ENCODE measurements at places on chromosomes 2 and 18.

GRCh38 chr2:127003070-127003800 is 103.7 kb downstream of the BIN1 start:
- H3K36me3 ChIP-seq, result no peaks in the 10 kb centered on the region
- DNase-seq, result no peak
- no peak overlapping the region for H3K27ac ChIP-seq
- no peaks in the 10 kb centered on the region for H3K4me1 ChIP-seq

DNA sequence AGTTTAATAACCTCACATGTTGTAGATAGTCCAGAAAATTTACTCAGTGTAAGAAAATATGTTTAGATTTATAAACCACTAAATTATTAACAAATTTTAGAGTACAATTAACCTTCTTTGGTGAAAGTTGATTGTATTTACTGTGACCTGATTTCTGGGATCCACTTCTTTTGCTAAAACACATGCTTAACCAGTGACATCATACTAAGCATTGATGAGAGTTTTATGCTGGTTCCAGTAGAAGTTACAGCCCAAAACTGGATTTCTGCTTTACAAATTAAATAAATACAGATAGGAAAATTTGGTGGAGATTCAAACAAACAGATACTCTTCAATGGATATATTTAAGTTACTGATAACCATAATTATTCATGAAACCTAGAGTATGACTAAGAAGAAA is 40.9 kb downstream of the RBBP8 start:
- H3K27ac ChIP-seq, result no peak overlapping the region
- H3K4me3 ChIP-seq, result no peak overlapping the region
- H3K36me3 ChIP-seq, result peaks cover 31% of the 10 kb centered on the region

DNA sequence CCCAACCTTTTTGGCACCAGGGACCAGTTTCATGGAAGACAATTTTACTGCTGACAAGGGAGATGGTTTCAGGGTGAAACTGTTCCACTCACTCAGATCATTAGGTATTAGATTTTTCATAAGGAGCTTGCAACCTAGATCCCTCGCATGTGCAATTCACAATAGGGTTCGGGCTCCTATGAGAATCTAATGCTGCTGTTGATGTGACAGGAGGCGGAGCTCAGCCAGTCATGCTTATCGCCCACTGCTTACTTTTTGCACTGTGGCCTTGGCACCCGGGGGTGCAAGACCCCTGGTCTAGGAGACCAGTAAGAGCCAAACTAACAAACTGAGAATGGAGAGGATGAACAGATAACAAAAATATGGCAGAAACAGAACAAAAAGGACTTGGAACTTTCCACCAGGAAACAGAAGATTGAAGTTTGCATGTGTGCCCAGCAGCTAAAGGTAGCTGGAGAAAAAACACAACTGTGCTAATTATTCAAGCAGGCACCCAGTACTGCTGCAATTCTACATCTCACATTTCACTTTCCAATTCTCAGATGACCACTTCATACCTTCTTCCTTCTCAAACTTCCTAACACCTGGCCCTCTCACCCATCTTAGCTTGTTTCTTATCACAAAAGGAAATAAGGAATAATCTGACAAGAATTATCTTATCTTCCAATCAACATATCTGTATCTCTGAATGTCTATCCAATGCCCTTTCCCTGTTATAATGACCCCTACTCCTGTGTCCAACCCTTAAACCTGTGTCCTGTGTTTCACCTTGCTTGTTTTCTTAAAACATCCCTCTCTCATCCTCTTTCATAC is 24.8 kb downstream of the SP3 start:
- no peak overlapping the region for H3K4me3 ChIP-seq
- H3K4me1 ChIP-seq, result peaks cover 43% of the 10 kb centered on the region
- H3K27me3 ChIP-seq, result no peaks in the 10 kb centered on the region
- peaks cover 33% of the 10 kb centered on the region for H3K36me3 ChIP-seq
- DNase-seq, result no peak

DNA sequence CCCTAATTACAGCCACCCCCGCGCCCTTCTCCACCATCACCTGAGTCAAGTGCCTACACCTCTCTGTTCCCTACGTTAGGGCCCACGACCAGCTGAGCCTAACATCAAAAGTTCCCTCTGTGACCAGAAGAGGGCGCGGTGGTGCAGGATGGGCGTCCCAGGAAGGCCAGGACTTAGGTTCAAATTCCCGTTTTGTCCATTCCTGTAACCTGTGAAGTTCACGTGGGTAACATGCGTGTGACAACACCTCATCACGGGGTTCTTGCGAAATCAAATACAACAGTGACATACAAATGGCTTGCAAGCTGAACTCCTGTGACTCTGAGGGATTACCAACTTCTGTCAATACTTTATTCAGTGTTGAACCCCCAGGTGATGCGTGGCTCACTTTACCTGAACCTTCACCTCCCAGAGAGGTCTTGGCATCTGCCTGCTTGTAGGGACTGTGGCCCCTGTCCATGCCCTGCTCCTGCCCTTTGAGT is 207.9 kb downstream of the ARL4C start:
- peaks cover 28% of the 10 kb centered on the region for H3K36me3 ChIP-seq
- peak overlapping the region; percentile 99 for H3K27ac ChIP-seq

GRCh38 chr18:9237981-9238380 is 96.6 kb upstream of the TWSG1 start:
- peaks cover 53% of the 10 kb centered on the region for H3K36me3 ChIP-seq
- no peak overlapping the region for H3K27ac ChIP-seq
- no peak for DNase-seq
- H3K4me1 ChIP-seq, result no peaks in the 10 kb centered on the region

DNA sequence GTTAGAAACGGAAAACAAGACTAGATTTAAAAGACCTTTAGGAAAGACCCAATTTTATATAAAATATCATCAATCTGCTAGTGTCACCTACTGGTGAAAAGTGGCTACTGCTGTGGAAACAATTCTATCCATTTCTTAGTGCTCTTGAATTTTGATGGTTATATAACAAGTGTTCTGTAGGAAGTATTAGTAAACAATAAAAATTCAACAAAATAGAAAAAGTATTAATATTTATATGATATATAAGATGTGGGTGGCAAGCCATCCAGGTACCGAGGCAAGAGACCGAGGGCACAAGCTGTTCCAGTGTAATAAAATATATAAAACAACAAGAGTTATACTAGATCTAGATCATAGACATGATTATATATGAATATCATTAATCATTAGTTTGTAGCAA is 6.2 kb upstream of the TMEM87B start:
- DNase-seq, result peak; percentile 38
- no peak overlapping the region for H3K27ac ChIP-seq
- no peak overlapping the region for H3K4me3 ChIP-seq
